Non-pigmented ciliary epithelial cell (primary cell): ENCODE measurements at places on chromosomes 1 and 21.

- no peak for DNase-seq
These were observed 17.7 kb upstream of the PTPRC start for GRCh38 chr1:198620951-198621824.

GRCh38 chr1:61058483-61059245 lies 23.7 kb upstream of the NFIA start:
- DNase-seq = no peak

GRCh38 chr1:207644166-207644851 lies 624 bp upstream of the CR1L start:
- no peak for DNase-seq

- peak; percentile 6 for DNase-seq
These were observed 54.7 kb upstream of the MAN1A2 start for GRCh38 chr1:117312453-117313138.

GRCh38 chr1:25704267-25704691 lies 87.7 kb downstream of the MAN1C1 start:
- no peak for DNase-seq

- DNase-seq = no peak
These were observed 14.3 kb upstream of the S100A11 start for GRCh38 chr1:152050886-152051675.

GRCh38 chr21:16366207-16366606 lies 636.4 kb downstream of the USP25 start:
- DNase-seq = no peak

GRCh38 chr1:9385801-9386573 lies 93.3 kb downstream of the SPSB1 start:
- no peak for DNase-seq

GRCh38 chr21:42396799-42397745 lies 1.2 kb upstream of the TMPRSS3 start:
- no peak for DNase-seq

GRCh38 chr1:11168731-11169130 lies 20.4 kb upstream of the ANGPTL7 start:
- no peak for DNase-seq

DNA sequence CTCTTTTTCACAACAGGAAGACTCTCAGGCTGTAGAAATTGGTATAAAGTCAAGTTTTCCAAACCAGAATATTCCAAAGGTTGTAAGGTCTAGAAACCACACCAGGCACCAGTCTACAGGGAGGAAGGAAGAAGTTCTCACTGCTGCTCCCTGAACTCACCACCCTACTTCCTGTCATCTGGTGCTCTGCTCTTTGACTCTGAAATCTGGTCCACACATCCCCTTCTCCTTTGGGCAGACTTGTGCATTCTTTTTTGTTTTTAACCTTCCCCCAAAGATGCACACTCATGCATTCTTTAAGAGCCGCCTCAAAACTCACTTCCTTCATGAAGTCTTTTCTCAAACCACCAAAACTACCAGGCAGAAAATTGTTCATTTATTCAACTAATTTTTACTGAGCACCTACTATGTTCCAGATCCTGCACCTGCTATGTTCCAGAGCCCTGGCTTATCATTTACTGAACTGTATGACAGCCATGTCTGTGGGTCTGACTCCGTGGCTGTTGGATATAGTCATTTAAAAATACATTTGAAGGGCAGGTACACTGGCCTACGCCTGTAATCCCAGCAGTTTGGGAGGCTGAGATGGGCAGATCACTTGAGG lies 30.1 kb upstream of the EPS15 start:
- DNase-seq = no peak

DNA sequence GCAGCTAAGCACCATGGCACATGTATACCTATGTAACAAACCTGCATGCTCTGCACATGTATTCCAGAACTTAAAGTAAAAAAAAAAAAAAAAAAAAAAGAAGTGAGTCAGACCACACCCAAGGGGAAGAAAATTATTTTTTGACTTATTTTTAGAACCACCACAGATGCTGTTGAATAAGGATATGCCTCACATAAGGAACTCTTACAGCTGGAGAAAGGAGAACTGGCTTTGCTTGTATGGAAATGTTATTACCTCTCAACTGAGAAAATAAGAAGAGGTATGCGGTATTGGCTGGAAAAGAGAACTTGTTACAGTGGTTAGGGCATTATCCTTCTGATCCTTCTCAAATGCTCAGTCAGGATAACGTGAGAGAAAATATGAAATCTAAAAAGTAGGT lies 27.5 kb upstream of the FCER1A start:
- DNase-seq = no peak

DNA sequence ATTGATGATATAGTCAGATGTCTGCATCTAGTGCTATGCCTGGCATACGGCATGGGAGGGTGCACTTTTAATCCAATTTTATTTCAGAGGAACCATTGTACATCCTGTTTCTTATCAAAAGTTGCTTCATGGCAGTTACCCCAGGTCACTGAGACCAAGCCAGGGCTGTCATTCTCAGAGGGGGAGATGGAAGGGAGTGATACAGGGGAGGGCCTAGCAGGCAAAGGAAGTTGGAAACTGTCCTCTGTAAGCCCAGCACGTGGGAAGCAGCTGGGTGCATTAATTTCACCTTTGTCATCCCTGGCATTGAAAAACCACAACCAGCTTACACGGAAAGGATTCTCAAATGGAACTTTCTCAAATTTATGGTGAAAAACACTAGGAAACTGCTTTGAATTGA lies 458.7 kb upstream of the ADAMTS5 start:
- DNase-seq = no peak

DNA sequence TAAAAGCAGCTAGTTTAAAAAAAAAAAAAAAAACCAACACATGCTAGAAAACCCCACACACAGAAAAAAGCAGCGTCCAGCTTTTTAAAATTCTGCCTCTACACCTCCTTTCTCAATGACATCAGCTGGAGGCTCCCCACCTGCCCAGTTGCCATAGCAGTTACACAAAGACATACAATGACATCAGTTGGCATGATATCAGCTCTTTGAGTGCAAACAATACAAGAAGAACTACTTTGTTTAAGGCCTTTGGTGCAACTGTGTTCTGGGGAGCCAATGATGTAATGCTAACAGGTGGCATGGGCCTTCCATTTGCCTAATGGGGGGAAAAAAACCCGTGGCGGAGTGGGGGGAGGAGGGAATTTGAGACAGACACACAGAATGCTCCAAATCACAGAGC lies 32.9 kb downstream of the DUSP10 start:
- DNase-seq = no peak

- DNase-seq = no peak
These were observed 2.8 kb upstream of the KRTAP10-5 start for GRCh38 chr21:44583089-44583799.

DNA sequence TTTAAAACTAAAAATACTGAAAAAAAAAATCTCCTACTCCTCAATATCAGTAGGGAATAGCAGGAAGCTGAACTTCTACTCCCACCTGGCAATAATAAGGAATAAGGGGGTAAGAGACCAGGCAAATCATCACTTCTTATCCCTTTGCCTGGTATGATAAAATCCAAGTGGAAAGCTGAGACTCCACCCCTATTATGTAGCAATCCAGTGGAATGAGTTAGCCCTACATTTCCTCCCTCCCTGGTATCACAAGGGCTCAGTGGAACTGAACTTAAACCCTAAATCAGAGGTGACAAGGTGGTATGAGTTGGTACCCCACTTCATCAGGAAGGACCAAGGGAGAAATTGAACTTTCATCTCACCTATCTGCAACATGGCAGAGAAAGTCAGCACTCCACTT lies 25.7 kb downstream of the TRIM33 start:
- no peak for DNase-seq

- DNase-seq = no peak
These were observed 65.3 kb upstream of the SAMD13 start for GRCh38 chr1:84236256-84236655.

- DNase-seq = no peak
These were observed 5.2 kb downstream of the DMRTA2 start for GRCh38 chr1:50417946-50418599.

DNA sequence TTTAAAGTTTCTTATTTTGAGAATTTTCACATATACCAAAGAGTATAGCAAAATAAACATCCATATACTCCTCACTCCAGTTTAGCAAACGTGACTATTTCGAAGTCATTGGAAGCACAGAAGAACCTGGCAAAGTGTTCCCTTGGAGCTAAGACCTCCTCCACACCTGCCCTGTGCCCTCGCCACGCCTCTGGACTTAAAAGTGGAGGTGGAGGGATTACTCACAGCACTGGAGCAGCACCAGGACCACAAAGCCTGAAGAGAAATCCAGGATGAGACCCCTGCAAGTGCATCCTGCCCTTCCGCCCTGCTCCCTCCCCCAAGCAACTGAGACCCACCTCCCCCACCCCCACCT lies 436 bp downstream of the CHI3L1 start:
- no peak for DNase-seq

DNA sequence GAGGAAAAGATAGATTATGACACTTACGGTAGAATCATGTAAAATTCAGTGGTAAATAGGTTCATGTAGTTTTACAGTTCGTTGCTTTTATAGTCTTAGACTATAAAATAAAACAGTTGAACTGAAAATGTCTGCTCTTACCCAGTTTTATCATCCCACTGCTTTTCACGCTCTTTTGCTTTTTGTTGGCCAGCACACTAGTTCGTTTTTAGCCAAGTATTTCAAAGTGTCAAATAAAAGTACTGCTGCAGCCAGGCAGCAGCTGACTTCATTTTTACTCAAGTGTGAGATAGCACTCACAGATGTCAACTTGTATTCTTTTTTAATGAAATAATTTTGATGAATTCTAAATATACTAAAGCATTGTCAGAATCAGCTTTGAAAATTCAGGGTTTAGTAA lies 18.5 kb upstream of the BTG3 start:
- no peak for DNase-seq

- no peak for DNase-seq
These were observed 105.4 kb downstream of the KCTD3 start for GRCh38 chr1:215672482-215672881.

GRCh38 chr1:233695901-233696300 lies 82.0 kb downstream of the KCNK1 start:
- no peak for DNase-seq

GRCh38 chr1:158203693-158204457 lies 23.2 kb downstream of the CD1D start:
- DNase-seq = peak; percentile 38

DNA sequence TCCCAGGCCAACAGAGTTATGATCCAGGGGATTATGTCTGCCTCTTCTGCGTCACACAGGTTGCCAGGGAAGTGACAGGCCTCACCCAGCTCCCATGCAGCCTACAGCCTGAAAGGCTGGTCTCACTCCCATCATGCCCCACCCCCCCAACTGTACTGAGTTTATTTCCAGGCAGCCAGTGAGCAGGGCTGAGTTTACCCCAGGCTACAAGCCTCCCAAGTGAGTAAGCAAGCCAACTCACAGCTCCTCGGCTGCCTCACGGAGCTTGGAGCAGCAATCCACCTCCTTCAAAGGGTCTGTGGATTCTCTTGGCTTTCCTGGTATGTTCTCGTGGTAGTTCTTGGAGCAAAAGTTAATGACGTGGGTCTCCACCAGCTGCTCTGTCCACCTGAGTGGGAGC lies 1147.6 kb upstream of the ADGRL4 start:
- no peak for DNase-seq

DNA sequence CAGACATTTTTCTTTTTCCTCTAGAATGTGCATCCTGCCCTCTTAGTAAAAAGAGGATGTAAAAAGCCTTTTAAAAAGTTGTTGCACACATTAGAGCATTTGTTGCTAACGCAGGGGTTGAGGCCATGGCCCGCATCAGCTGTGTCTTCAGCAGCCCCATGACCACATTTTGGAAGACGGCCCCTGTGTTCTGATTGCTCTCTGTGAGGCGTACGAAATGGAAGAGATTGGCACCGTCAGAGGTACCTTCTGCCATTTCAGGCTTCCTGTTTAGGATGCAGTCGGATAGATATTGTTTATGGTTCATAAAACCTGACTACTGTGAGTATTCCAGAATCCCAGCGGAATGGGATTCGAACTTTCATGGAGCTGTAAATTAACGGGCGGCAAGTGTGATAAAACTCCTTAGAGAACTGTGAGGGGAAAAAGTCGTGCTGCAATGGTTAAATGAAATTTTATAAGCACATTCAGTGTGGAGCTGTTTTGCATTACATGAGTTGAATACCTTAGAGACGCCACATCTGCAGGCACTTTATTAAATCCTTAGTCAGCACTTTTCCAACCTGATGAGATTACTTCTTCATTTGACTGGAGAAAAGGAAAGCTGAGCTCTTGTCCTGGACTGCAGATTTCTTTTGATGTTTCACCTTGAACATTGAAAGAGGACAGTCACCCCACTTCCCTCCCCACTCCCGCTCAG lies 273.9 kb downstream of the TM2D1 start:
- no peak for DNase-seq

GRCh38 chr1:154479764-154480421 lies 22.1 kb upstream of the TDRD10 start:
- DNase-seq = peak; percentile 63

DNA sequence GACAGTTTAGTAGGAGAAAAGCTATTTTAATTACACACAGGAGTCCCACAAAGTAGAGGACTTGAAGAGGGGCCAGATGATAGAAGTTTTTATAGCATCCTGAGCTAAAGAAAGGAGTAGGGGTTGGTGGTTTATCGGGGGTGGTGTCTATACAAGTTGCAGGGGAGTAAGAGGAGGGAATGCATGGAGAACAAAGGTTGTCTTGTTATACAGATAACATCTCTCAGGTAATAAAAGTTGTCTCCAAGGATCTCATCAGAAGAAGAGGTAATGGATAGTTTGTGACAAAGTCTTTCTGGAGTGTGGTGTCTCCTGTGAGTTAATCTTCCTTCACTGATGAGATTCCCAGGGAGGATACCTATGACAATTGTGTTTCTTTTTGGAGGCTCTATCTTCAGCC lies 23.4 kb upstream of the NUF2 start:
- DNase-seq = no peak

- DNase-seq = no peak
These were observed 1.0 kb downstream of the SLC35D1 start for GRCh38 chr1:67052741-67053534.

DNA sequence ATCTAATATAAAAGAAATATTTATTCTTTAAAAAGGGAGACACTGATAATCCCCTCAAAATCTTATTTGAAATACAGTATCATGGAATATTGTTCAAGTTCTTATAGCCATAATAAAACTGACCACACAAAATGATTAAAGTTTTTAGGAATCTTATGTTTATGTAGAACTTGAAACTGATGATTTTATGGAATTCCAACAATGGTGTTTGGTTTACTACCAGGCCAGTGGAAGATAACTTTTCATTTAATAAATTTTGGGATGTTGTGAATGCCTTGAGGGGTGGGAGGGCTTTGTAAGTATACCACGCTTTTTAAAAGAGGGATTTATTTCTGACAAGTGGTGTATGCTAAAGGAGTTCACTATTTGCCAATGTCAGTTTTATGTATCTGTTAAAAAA lies 87.7 kb downstream of the RAB3GAP2 start:
- DNase-seq = no peak

DNA sequence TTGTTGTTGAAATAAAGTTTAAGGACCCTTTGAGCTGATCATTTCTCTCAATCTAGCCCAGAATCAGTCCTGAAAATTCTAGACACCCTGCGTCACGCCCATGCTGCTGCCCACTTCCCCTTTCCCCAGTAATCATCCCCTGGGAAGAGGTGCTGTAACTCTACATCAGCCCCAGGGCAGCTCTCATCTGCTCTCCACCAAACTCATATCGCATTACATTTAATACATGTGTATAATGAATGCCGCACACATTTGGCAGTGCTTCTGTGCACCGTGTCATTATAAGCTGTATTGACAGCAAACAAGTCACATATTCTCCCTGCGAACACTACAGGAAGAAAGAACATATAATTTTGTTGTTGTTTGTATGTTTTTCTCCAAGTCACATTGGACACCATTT lies 539.7 kb upstream of the DAB1 start:
- no peak for DNase-seq
